Testis (tissue), 5 donors: ENCODE measurements at places on chromosomes 1 and 21.

- DNase-seq, result no peak
Measured at GRCh38 chr1:70509996-70510876, 99.2 kb downstream of the CTH start.

DNA sequence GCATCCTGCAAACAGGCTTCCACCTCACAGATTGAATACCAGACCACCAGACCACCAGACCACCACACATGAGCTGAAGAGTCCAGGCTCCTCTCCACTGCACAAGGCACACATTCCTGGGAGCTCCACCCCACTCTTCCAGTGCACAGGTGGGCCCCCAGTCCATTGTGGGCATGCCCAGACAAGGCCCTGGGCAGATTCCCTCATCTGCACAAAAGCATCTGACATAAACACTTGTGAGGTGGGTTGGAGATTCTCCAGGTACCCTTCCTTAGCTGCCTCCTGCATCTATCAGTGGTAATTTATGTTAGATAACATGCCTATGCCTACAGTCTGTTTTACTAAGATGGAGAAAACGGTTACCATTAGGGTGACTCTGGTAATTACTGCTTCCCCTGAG, 11.6 kb upstream of the CTBS start:
- no peak for DNase-seq

DNA sequence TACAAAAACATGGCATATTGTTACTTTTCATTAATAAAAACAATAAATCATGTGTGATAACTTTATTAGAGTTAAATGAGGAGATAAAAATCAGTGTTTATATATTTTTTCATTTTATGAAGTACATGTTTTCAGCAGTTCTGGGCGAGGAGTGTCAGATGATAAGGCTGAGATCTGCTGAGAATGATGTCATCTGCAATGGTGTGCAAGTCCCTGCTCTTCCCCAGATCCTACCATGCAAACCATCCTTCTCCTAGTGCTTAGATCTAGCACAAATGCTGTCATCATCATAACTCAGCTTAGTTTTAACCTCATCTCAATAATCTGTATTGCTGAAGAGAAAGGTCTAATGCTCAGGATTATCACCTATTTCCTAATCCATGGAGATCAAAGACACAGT, 214.4 kb upstream of the DAB1 start:
- no peak for DNase-seq

DNA sequence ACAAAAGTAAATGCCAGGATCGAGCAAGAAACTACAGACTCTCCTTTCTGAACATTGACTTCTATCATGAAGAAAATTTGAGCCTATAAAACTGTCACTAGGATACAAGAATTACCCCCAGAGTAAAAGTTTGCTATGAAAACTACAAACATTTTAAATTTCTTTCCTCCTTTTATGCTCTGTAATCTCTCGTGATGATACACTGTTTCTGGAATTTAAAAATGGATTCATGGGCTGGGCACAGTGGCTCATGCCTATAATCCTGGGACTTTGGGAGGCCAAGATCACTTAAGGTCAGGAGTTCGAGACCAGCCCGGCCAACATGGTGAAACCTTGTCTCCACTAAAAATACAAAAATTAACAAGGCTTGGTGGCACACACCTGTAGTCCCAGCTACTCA, 181.3 kb downstream of the ZNF281 start:
- DNase-seq, result no peak

DNA sequence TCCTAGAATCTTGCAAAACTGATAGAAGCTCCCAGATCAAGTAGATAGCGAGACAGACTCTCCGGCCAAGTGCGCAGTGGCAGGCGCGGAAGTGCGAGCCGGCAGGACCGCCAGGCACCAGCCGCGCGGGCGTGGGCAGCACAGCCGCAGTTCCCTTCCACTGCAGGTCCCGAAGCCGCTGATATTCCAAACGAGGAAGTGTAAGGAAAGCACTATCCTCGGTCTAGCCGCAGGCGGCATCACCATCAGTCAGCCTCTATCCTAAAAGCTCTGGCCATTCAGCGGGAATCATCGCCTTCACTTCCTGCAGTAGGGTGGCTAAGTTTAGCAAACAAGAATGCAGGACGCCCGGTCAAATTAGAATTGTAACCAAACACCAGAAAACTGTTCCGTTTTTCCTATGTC, 710 bp downstream of the GLRX2 start:
- DNase-seq, result peak; percentile 50

DNA sequence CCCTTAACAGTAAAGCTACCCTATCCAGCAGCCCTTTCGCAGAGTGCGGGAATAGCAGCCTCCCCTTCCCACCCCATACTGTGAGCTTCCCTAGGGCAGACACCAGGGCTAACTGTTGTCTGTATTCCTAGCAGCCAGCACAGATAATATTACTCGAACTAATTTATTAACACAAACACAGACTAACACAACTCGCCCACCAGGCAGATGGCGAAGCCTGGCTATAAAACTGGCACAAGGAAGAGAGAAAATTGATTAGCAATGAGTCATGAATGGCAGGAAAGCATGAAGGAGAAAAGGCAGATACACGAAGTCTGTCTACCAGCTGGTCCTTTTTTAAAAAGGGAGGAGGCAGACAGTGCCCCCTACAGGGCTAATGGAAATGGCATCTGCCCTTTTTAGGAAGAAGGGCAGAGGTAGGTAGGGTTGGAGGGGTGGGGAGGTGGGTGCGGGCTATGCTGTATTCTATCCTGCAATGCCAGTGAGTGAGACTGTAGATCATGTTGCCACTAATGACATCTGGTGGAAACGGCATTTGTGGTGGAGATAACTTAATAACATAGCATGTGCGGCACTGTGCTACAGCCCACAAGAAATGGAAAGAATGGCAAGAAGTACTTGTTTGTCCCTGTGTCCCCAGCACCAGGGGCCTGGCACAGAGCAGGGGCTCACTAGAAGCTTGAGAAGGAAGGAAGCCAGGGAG, 30.6 kb upstream of the CTPS1 start:
- peak; percentile 80 for DNase-seq

DNA sequence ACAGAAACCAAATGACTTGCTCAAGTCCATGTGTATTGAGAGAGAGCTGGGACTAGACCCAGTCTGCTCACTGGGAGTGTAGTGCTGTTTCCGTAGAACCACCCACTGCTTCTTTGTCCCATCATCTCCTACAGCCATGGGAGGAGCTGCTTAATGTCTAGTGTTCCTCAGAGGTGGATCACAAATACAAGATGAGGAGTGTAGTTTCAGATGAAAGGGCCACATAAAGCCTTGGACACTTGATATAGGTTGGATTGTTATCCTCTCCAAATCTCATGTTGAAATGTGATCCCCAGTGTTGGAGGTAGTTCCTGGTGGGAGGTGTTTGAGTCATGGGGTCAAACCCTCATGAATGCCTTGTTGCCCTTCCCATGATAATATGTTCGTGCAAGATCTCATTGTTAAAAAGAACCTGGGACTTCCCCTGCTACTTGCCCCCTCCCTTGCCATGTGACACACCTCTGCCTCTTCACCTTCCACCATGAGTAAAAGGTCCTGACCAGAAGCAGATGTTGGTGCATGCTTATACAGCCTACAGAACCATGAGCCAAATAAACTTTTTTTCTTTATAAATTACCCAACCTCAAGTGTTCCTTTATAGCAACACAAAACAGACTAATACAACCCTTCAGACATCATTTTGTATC, 127.5 kb upstream of the DNAH14 start:
- no peak for DNase-seq

GRCh38 chr21:34857874-34858273, 189.1 kb downstream of the CLIC6 start:
- DNase-seq, result no peak

- no peak for DNase-seq
Measured at GRCh38 chr21:34018910-34019309, 54.5 kb upstream of the MRPS6 start.

DNA sequence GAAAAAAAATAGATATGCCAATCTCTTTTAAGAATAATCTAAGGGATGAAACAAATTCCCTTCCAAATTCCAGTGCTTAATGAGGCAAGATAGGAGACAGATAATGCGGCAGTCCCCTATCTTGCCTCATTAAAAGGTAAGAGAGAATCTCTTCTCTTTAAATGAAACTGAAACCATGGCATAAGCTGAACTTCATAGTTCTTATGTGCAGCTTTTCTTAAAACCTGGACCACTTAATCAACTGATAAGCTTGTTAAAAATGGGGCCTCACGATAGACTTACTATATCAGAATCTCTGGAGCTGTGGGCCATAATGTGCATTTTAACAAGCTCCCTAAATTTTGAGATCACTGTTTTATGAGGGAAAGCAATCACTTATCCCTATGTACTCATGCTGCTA, 79.2 kb downstream of the NIBAN1 start:
- no peak for DNase-seq

DNA sequence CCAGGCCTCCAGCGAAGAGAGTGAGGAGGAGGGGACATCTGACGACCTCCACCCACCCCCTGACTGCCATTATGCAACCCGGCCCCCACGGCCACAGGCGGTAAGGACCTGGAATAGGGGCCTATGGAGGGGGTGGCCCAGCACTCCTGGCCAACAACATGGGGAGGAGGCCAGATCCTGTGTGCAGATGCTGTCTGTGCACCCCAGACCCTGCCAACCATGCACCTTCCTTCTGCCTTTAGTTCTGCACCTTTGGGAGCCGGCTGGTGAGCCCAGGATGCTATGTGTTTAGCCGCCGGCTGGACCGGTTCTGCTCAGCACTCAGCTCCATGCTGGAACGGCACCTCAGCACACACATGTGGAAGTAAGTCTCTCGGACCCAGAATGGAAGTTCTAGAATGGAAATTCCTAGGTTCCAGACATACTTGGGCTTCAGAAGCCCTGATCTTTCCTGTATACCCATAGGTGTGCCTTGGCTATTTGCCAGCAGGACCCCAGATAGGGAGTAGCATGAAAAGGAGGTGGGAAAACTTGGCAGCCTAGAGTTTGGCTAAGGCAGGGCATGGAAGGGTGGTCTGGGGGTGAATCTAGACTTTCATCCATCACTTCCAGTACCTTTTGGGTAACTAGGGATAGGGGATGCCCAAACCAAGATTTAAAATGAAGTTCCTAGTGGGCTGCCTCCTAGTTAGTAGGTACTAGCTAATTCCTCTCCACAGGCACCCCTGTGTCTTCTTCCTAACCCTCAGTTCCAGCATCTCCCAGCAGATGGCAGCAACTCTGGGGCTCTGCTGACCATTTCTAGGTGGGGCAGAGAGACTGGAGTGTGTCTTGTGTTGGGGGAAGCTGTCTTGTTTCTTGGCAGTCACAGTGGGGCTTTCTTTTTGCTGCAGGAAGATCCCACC, 3.6 kb upstream of the CYB561D1 start:
- DNase-seq, result peak; percentile 81

DNA sequence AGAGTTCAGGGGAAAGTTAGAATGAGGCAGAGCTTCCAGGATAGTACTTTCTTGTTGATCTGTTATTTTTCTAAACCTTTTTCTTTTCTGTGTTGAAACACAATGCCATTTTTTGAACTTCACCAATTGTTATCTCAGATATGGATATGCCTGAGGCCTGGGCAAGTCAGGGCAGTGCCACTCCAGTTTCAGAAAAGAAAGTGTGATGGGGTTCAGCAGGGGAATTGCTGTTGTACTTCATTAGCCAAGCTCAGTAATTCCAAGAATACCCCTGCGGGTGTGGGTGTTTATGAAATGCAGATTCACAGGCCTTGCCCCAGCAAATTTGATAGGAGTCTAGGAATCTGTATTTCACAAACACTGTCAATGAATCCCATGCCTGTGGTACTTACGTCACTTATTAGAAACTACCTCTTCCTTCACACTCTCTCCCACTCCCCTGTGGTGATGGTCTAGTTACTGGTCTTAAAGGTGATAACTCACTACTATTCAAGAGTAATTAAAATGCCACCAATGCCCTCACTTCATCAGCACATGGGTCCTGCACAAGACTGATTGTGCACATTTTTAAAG, 142.3 kb downstream of the PBX1 start:
- no peak for DNase-seq

- DNase-seq, result no peak
Measured at GRCh38 chr21:45502006-45502345, 40.3 kb downstream of the SLC19A1 start.

GRCh38 chr1:196970182-196970581, 7.2 kb upstream of the CFHR5 start:
- no peak for DNase-seq

- DNase-seq, result no peak
Measured at GRCh38 chr1:211978596-211978995, 56.8 kb downstream of the INTS7 start.

DNA sequence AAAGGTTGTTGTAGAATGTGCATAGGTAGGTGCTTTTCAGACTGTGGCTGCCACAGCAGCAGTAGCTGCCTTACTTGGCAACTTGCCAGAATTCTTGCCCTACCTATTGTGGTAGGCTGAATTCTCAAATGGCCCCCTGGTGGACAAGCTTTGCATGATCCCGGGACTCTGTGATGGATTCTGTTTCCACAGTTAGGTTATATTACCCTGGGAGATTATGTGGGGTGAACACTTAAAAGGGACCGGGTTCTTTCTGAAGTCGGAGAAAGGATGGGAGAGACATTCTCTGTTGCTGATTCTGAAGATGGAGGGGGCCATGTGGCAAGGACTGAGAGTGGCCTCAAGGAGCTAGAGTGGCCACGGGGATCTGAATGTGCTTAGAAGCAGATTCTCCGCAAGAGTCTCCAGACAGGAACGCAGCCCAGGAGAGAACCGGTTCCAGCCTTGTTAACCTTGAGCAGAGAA, 32.1 kb upstream of the KCNE1 start:
- DNase-seq, result peak; percentile 75

DNA sequence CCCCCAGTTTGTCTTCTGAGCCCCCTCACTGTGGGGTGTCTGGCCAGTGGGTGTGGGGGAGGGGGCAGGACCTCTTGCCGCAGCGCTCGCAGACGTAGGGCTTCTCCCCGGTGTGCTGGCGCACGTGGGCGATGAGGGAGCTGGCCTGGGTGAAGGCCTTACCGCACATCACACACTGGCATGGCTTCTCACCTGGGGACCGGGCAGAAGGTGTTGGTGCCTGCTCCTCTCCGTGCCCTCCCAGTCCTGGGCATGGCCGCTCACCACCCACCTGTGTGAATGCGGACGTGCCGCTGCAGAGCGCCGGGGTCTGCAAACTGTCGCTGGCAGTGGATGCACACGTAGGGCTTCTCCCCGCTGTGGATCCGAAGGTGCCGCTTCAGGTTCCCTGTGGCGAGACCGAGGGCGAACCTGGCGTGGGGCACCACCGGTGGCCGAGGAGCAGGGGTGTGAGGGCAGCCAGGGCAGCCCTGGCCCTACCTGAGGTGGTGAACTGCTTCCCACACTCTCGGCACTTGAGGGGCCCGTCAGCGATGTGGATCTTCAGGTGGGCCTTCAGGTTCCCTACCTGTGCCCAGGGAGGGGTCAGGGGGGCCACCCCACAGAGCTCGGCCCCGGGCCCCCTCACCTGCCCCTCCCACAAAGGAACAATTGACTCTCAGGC, 32.4 kb downstream of the ZBTB17 start:
- DNase-seq, result peak; percentile 11

DNA sequence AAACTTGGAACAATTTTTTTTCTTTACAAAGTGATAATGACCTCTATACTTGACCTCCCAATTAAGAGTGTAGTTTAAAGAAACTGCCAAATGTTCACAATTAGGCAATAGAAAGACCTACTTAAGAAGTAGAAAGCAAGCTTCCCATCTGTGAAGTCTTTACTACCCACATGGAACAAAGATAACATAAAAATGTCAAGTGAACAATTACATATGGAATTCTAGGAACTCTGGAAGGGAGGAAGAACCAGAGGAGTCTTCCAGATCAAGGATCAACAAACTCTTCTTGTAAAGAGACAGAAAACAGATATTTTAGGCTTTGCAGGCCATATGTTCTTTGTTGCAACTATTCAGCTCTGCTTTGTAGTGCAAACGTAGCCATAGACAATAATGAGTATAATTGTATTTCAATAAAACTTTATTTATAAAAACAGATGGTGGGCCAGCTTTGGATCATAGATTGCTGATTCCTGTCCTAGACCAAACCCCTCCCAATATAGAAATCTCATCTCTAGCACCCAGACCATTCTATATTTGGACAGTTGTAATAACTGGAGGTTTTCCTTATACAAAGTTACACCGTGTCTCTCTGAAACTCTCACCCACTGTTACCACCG, 68.4 kb upstream of the MAGI3 start:
- DNase-seq, result no peak
